ENCODE measurements at places on chromosomes 13 and 19.

DNA sequence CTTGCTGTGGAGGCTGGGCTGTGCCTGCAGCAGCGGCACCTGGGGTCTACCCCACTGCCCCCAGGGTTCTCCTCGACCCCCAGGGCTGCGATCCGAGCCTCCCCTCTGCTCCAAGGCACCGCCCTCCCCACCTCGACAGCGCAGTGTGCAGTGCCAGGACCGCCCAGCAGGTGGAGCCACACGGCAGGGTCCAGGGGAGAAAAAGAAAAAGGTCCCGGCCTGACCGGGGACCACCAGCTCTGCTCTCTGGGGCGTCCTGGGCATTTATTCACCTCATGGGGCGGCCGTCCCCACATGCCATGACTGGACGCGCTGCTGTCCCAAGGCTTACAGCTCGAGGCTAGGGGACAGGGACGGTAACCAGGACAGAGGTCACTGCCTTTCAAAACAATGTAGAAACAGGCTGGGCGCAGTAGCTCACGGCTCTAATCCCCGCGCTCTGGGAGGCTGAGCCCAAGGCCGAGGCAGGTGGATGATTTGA is 10.6 kb downstream of the REXO1 start:
- no peak for DNase-seq

- peak; percentile 45 for DNase-seq
Measured at GRCh38 chr19:8569066-8569771, 8.0 kb downstream of the MYO1F start.

- no peak for DNase-seq
Measured at GRCh38 chr13:60347690-60348089, 49.3 kb upstream of the TDRD3 start.

DNA sequence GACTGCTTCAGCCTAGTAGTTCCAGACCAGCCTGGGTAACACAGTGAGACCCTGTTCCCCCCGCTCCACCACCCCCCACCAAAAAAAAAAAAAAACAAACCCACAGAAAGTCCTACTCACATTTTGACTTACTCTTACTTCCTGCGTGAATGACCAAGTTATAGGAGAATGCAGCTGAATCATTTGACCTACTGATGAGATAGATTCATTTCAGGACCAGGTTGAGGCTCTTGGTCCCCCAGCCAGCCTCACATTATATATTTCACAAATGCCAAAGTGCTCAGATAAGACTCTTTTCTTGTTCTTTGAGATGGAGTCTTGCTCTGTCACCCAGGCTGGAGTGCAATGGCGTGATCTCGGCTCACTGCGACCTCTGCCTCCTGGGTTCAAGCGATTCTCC is 70.2 kb downstream of the KLF5 start:
- DNase-seq, result no peak

GRCh38 chr19:27993619-27994570 is 1219.1 kb downstream of the UQCRFS1 start:
- DNase-seq, result no peak

GRCh38 chr13:31725841-31726240 is 13.5 kb upstream of the RXFP2 start:
- no peak for DNase-seq

- DNase-seq, result no peak
Measured at GRCh38 chr13:88115976-88116375, 444.8 kb downstream of the SLITRK5 start.
